NCI-H526 treated with DMSO at 0.1 percent for 48 hours (cell line): ENCODE measurements at places on chromosomes 12 and 14.

DNA sequence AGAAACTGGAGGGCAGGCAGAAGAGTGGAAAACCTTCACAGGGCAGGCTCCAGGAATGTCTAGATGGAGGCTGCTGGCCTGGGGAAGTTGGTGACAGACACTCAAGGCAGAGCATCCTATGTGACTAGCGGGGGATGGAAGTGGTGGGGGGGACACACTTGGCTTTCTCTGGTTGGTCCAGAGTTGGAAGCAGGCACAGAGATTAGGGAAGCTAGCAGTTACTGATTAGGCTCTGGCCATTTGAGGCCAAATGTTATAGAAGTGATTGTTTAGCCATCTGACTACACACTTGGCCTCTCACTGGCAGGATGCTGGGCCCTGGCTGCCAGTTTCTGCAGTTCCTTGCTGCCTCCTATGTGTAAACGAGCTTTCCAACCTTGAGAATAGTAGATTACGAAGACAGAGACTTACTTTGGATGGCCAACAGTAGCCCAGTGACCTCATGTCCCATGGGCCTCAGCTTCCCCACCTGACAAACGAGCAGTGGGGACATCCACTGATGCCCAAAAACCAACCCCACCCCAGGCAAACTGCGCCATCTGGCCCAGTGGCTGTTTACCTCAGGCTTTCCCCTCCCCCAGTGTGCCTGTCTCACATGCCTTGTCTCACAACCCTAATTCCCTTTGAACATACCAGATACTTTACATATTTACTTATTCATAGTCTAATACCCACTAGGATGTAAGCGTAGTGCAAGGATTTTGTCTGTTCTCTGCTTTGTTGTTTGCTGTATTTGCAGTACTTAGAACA, 102.7 kb downstream of the PAPLN start:
- peak; percentile 54 for DNase-seq

DNA sequence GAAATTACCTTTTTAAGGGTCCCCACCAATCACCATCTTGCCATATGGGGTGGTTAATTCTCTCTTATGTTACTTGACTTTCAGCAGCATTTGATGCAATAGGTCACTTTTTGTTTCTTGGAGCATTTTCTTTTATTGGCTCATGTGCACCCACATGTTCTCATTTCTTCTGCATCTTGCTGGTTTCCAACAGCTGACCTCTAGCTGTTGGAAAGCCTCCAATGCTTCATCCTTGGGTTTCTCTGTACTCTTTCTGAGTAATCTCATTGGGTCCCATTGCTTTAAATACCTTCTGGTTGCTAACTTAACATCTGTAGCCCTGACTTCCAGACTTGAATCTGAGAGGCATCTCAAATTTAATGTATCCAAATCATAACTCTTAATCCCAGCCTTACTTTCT, 116.8 kb downstream of the CRADD start:
- no peak for DNase-seq

- DNase-seq: no peak
Measured at GRCh38 chr12:119128527-119128926, 50.2 kb upstream of the HSPB8 start.

DNA sequence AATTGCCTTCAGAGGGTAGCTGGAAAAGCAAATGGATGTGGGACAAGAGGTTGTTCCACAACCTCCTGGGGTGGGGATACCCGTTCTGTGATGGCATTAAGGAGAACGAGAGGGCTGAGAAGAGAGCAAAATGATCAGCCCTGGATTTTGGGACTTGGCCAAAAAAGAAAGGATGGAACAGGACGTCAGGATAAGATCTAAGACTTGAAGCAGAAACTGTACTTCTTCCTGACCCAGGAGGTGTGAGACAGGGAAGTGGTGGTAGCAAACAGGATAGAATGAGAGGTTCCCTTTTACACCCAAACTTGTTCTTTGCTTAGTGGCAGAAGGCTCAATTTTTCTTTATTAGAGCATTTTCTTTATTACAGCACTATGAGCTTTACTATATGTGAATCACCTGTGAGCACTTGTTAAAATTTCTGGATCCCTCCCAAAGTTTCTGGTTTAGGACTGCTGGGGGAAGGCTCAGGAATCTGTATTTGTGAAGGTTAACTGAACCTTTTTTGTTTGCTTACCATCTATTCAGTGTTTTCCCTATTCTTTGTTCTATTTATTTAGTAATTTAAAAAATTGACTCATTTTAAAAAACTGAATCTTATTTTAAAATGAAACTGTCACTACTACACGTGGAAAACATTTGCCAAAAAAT, 59.2 kb downstream of the ERC1 start:
- DNase-seq: no peak

DNA sequence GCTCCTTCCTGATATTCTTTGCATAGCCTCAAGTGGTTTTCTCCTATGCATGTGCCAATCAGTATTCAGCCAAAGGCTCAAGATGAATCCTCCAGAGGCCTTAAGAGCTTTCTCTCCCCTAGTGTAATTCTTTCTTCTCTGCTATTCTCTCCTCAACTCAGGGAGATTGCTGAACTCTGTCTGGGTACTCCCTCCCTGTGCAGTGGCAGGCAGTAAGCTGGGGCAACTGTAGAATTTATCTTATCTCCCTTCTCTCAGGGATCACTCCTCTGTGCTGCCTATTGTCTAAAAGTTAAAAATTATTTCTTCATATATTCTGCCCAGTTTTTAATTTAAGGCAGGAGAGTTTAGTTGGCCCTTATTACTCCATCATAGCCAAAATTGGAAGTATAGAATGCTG, 28.5 kb upstream of the RTRAF start:
- no peak for DNase-seq

DNA sequence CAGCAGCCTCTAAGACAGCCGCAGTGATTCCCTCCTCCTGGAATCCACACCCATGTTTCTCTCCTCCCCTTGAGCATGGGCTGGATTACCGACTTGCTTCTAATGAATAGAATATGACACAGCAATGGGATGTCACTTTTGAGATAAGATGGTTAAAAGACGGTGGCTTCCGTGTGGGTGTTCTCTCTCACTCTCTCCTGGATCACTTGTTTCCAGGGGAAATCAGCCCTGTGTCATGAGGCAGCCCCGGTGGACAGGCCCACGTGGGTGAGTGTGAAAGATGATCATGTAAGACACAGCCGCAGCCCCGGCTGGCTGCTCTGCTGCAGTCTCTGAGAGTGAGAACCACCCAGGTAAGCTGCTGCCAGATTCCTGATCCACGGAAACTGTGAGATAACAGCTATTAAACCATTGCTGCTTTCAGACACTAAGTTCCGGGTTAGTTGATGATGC, 10.7 kb downstream of the MOAP1 start:
- DNase-seq: no peak

GRCh38 chr12:77324416-77324762, 259.0 kb upstream of the E2F7 start:
- DNase-seq: no peak

DNA sequence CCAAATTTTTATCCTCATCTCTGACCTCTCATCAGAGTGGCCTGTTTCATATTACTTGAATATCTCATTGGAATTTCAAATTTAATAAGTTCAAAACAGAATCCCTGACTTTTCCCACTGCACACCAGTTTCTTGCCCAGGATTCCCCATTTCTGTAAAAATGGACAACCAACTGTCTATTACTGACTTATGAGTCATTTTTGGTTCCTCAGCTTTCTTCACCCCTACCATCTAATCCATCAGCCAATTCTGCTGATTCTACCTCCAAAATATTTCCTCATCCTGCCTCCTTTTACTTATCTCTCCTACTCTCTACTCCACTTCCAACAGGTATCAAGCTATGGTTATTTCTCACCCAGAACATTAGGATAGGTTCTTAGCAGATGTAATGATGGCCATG, 44.2 kb downstream of the TMX1 start:
- no peak for DNase-seq

- DNase-seq: peak; percentile 73
Measured at GRCh38 chr12:47307680-47308399, 228.1 kb upstream of the AMIGO2 start.

DNA sequence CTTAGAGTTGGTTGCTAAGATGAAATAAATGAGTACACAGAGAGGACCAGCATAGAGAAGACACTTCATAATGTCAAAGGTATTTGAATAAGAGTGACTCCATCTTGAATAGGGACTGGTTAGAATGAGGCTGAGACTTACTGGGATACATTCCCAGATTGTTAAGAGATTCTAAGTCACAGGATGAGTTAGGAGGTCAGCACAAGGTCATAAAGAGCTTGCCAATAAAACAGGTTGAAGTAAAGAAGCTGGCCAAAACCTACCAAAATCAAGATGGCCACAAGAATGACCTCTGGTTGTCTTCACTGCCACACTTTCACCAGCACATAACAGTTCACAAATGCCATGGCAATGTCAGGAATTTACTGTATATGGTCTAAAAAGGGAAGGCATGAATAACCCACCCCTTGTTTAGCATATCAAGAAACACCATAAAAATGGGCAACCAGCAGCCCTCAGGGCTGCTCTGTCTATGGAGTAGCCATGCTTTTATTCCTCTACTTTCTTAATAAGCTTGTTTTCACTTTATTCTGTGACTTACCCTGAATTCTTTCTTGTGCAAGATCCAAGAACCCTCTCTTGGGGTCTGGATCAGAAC, 8.3 kb upstream of the SERPINA1 start:
- no peak for DNase-seq

- no peak for DNase-seq
Measured at GRCh38 chr12:11564984-11565651, 84.4 kb upstream of the ETV6 start.

DNA sequence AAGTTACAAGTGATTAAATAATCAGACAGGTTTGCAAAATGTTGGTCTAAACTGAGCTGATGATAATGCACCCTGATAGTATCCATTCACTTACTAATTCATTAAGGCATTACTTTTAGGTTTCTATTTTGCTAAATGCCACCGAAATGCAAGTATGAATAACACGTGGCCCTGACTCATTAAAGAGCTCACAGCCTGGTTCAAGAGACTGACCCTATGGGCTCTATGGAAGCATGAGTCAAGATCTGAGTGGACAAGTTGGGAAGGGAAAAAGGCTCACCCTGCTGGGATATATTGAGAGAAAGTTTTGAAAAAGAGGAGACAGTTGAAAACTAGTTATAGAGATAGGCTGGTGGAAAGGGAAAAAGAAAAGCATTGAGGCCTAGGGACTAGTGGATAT, 14.8 kb upstream of the LRRC9 start:
- no peak for DNase-seq

GRCh38 chr12:76158518-76159321, 74.2 kb upstream of the NAP1L1 start:
- DNase-seq: no peak
